ENCODE measurements at places on chromosomes 6 and 20.

DNA sequence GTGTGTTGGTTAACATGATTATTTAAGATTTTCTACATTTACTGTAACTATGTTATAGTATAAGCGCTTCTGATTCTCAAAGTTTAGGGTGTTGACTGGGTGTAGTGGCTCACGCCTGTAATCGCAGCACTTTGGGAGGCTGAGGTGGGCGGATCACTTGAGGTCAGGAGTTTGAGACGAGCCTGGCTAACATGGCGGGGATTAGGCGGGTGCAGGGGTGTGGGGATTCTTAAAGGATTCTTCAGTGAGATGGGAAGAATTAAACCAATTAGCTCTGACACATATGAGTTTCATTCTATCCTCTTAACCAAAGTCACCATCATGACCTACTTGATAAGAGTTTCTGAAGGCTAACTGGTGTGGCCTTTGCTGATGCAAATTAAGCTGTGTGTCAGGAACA, 39.2 kb downstream of the GSTA4 start:
- ATAC-seq = no peak

DNA sequence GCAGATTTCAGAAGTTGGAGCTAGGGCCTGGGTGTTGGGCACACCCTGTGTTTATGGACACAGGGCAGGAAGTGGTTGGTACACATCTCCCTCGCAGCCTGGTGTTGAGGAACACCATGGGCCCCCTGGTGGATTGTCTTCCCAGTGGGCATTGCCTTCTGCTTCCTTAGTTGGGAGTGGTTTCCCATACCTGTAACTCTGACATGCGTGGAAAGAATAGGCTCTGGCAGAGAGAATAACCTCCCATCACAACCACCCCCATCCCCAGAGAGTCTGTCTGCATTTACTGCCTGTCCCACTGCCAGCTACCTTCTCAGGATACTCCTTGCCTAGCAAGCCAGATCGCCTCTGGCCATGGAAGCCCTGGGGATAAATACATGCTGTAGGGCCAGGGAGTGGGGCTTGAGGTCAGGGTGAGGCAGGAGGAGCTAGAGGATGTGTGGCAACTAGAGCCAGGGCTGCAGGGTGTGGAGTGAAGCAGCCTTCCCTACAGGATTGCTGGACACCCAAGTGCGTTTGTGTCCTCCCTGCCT, 14.7 kb downstream of the LRRC73 start:
- ATAC-seq = peak; percentile 35

DNA sequence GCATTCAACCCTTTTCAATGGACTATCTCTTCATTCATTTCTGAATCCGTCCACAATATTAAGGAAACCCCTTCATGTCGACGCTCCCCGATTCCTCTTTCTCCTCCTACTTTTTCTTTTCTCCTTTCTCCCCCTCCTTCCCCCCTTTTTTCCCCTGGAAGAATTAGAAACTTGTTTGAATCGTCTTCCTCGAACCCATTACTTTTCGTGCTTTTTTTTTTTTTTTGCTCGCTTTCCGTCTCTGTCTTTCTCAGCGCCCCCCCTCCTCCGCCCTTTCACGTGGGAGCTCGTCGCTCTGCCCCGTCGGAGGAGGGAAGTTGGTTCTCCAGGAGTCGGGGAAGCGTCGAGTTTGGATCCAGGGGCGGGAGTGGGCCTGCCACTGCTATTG, 2.3 kb upstream of the NKX2-2 start:
- ATAC-seq = no peak

- ATAC-seq = no peak
These were observed 15.4 kb downstream of the TMEM14B start for GRCh38 chr6:10763006-10763405.

GRCh38 chr20:52083627-52084232, 107.8 kb downstream of the ZFP64 start:
- peak; percentile 97 for ATAC-seq

DNA sequence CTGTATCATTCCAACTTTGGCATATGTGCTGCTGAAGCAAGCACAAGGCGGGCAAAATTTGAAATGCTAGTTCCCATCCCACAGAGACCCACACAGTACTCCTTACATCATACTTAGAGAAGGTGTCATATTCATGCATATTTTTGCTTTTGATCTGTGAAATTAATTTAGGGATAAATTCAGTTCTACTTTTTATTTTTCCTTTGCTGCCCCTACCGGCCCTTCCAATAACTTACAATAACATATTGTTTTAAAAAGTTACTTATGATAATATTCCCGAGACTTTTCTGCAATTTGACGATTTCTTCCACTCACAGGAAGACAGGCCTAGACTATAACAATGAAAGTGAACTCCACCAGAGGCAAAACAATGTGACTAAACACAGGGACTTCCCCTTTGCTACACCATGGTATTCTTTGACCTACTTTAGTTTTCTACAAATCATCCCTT, 35.0 kb downstream of the SESN1 start:
- ATAC-seq = no peak

GRCh38 chr6:130516604-130517003, 150.8 kb downstream of the TMEM200A start:
- no peak for ATAC-seq

DNA sequence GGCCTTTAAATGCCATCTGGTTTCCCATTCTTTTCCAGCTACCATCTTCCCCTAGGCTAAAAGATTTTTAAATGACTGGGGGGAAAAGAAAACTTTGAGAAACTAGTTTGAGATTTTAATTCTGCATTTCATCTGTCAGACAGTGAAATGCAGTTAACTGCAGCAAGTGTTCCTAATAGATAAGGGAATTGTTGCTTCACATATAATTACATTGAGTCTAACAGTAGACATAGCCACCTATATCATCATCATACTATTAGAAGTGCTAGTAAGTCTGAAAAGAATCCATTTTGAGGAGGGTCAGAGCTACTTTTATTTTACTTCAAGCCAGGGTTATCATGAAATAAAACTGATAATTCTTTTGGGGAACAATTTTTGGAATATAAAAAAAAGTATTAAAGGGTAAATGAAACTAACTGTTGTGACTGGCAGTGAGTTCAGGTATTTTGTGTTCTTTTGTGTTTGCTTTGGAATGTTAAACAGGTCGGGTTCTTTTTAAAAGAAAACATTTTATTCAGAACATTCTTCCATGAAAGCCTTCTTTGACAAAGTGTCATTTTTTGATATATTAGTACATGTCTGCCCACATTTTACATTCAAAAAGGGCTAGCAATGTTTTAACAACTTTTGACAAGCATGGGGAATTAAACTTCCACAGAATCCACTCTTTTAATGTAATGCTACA, 170.1 kb downstream of the HS3ST5 start:
- no peak for ATAC-seq

DNA sequence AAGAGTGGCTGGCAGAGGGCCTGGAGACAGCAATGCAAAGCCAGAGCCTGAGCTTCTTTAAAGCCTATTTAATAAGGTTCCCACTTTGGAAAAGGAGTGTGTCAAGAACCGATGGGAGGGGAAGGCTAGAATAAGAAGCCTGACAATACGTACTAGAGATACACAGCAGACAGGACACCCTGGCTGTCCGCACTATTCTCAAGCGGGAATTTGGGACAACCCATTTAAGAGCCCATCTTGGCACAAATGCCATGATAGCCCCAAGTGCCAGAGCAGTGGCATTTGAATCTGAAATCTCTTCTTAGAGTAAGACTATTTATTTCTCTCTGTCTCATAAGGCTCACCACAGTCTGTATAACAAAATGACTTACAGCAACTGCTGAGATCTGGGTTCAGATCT, 3.1 kb downstream of the GMDS start:
- ATAC-seq = no peak

GRCh38 chr6:67854098-67854497, 781.0 kb upstream of the ADGRB3 start:
- ATAC-seq = no peak

- peak; percentile 89 for ATAC-seq
These were observed 175.9 kb downstream of the SOX4 start for GRCh38 chr6:21769405-21769861.

DNA sequence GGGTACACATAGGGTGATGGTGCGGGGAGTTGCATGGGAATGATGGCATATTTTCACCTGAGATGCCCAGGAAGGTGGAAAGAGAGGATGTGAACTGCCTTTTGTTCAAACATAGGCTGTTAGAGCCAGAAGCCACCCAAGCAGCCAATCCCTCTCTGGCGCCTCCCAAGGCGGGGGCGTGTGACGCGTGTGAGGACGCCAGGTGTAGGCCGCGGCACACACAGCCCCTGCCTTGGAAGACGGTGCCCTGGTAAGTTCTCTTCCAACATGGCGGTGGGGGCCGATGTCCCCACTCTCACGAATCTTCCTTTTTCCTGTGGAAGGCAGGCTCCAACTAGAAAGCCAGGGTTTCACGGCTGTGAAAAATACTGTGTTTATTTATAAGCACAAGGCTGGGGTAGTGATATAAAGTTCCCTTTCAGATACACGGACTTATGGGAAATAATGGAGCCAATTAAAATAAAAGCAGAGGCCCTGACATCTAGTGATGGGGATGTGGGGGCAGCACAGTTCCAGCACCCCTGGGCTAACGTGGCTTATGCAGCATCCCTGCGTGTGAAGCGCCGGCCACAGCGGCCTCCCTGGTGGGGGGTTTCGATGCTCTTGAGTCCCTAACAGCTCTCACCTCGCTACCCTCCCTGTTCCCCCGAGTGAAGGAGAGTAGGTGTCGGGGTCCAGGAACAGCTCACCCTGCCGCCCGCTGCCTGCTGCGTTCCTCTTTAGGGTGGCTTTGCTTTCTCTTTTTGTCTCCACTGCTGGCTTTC, 28.3 kb downstream of the CDH4 start:
- ATAC-seq = no peak

DNA sequence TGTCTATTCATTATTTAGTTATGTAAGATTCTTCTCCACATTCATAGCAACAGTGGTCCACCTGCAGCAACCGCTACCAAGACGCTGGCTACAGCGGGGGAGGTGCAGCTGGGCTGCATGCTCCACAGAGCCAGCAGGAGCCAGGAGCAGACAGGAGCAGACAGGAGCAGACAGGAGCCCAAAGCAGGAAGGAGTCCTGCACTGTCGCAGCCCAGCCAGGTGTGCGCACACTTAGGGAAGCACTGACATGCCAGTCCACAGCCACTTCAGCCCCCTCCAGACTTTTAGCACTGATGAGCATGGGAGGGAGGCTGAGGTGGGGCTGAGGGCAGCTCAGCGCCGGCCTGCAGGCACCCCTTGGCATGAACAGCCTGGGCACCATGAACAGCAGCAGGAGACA, 19.6 kb downstream of the KIF16B start:
- no peak for ATAC-seq

GRCh38 chr6:129517288-129517687, 192.7 kb downstream of the ARHGAP18 start:
- peak; percentile 45 for ATAC-seq

DNA sequence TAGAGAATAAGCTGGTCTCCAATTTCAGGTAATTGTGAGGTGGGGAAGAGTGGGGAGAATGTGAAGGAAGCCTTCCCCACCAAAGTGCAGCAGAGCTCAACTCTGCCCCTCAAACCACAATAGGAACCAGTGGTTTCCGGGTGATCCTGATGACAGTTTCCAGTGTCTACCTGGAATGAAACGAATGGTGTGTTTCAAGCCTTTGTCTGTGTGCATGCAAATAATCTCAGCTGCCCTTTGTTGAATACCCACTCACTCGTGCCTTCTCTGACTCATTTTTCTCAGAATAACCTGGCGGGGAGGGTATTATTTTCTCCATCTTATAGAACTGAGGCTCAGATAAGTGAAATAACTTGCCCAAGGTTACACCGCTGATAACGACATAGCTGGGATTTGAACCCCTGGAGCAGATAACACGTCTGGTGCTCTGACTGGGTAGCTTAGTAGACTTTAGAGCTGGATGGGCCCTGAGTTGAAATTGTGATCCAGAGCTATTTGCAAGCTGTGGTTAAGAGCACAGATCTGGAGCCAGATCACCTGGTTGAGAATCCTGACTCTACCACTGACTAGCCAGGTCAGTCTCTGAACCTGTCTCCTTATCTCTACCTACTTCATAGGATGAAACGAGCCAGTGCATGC, 85.1 kb downstream of the EYA2 start:
- ATAC-seq = no peak

DNA sequence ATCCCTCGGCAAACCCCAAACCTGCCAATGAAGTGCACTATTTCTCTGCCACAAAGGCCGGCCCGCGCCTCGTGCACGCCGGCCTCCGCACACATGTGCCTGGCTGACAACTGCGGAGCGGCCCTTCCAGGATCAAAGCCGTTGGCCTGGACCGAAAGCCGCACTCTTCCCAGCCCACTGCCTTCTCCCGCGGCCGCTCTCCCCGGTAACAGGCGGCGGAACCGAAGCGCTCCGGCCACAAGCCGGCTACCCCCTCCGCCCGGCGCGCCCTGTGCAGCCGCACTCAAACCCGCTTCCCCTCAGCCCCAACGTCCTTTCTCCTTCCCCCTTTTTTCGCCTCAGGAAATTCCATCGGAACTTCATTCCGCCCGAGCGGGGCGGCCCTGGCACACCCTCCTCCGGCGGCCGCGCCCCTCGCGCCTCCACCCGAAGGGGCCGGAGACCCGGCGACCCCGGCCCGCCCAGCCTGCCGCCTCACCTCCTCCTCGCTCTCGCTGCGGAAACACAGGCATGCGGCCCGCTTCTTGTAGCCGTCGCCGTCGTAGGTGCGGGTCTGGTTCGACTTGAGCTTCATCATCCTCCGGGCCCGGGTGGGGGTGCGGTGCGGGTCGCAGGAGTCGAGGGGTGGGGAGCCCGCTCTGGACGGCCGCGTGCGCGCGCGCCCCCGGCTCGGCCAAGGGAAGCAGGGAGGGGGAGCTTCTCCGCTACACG, 528 bp downstream of the NUDT3 start:
- ATAC-seq = peak; percentile 59

GRCh38 chr6:144158133-144158532, 7.8 kb downstream of the STX11 start:
- ATAC-seq = peak; percentile 94

DNA sequence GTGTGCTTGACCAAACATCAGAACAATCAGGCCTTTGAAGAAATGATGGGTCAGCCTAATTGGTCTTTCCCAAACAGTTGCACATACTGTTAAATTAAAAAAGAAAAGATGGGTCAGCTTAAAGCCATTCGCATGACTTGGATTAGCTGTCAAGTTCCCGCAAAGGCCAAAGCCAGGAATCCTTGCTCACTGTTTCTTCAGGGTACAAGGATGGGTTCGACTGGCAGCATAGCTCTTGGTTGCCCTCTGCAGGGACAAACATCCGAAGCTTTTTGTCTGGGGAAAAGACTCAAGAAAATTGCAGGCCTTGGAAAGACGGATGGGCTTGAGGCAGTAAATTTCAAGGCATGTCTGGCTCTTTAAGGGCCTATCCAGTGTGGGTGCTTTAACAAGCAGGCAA, 168.0 kb downstream of the HDGFL1 start:
- peak; percentile 36 for ATAC-seq

DNA sequence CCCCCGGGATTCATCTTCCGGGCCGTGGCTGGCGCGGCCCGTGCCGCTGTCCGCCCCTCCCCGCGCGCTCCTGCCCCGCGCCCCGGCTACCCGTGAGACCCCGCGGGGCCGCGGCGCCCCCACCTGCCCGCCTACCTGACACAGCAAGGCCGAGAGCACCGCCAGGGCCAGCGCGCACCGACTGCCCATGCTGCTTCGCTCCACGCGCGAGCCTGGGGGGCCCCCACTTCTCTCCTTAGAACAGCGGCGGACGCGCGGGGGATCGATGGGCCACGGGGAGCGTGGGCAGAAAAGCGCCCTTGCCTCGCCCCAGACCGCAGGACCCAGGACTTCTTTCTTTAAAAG, 955 bp downstream of the DLL1 start:
- no peak for ATAC-seq

- ATAC-seq = no peak
These were observed 600.5 kb upstream of the GJE1 start for GRCh38 chr6:141532211-141532610.
